ENCODE measurements at places on chromosomes 5 and 9.

DNA sequence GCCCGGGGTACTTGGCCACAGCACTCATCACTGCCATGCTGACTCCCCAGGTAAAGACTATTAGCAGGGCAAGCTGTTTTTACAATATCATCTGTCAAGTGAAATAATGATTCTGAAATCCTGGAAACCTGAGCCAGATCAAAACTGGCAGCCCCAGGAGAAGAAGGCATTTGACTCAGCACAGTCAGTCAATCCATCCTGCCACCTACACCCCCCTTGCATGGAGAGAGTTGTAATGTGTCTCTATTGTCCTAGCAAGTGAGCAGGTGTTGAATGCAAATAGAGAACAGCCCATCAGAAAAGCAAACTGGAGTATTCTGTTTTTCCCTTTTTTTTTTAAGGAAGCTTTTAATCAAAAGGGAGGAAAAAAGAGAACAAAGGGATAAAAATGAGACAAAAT is 291.2 kb downstream of the BRINP1 start:
- DNase-seq: no peak

GRCh38 chr5:168793841-168794837 is 215.0 kb upstream of the PANK3 start:
- peak; percentile 23 for DNase-seq

DNA sequence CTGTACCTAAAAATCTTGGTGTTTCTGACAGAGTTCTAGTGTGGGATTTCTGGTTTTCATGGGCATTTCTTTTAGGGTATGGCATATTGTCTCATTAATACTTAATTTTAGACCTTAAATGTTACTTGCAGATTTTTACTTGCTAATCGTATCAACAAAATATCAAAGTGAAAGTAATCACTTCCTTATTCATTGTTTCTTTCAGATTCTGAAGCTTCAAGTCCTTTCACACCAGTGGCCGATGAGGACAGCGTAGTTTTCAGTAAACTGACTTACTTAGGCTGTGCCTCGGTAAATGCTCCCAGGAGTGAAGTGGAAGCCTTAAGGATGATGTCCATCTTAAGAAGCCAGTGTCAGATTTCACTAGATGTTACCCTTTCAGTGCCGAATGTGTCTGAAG is 45.2 kb downstream of the RABGAP1 start:
- DNase-seq: no peak

DNA sequence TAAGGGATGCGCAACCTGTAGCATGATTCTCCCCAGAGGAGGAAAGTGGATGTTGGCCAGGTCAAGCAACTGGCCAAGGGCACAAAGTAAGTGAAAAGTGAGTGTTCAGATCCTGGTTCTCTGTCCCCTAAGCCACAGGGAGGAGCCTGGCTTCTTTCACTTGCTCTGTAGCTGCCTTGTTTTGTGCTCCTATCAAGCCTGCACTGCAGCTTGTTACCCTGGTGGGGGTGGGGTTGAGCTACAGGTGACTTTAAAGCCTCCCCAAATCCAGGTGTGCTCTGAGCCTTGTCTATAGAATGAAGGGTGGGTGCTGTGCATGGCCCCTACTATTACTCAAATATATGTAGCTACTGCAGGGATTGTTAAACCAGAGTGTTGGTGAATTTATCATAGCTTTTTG is 32.9 kb downstream of the RALGPS1 start:
- no peak for DNase-seq

DNA sequence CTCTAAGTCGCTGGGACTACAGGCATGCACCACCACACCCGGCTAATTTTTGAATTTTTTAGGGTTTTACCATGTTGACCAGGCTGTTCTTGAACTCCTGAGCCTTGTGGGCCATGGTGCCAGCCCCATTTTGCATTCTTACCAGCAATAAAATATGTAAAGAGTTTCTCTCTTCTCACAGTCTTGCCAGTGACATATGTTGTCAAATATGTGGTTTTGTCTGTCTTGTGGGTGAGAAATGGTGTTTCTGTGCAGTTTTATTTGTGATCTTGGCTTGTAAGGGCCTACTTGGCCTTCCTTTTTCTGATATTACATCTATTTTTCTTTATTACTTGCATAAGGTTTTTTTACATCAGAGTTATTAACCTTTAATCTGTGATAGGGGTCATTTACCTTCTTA is 47.1 kb downstream of the SPIN1 start:
- DNase-seq: no peak

- no peak for DNase-seq
Observed at GRCh38 chr5:173500213-173500560, 116.3 kb downstream of the BOD1 start.

GRCh38 chr5:1319436-1320256 is 24.8 kb upstream of the TERT start:
- no peak for DNase-seq

DNA sequence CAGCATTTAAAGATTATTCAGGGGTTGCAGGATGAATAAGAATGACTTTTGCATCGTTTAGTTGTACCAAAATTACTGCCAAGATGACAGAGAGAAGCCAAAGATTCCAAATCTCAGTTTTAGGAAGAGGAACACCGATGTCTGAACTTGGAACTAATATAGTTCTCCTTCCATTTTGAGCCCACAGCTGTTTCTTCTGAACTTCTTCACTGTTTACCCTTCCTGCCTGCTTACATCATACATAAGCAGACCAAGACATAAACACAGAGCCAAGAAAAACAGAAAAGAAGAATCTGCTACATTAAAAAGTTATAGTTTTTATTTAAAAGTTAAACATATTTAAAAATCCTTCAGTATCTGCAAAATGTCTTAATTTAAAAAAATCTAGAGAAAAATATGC is 146.9 kb upstream of the RAPGEF1 start:
- no peak for DNase-seq

DNA sequence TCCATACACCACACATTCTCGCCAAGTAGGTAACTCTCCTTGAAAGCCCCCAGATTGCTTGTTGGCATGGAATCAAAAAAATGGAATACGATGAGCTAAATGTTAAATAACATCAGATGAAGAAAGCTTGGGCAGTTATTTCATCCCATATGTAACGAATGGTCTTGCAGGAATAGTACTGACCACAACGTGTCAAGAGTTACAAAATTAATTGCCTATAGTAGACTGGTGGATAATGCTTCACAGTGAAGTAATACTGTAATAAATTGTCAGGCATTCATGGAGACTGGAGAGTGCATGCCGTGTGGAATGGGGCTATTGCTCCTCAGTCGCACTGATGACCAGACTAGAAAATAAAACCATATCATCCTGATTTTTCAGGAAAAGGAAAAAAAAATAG is 1628.7 kb downstream of the MAT2B start:
- DNase-seq: no peak

GRCh38 chr5:161230221-161230620 is 316.3 kb downstream of the GABRB2 start:
- DNase-seq: no peak

DNA sequence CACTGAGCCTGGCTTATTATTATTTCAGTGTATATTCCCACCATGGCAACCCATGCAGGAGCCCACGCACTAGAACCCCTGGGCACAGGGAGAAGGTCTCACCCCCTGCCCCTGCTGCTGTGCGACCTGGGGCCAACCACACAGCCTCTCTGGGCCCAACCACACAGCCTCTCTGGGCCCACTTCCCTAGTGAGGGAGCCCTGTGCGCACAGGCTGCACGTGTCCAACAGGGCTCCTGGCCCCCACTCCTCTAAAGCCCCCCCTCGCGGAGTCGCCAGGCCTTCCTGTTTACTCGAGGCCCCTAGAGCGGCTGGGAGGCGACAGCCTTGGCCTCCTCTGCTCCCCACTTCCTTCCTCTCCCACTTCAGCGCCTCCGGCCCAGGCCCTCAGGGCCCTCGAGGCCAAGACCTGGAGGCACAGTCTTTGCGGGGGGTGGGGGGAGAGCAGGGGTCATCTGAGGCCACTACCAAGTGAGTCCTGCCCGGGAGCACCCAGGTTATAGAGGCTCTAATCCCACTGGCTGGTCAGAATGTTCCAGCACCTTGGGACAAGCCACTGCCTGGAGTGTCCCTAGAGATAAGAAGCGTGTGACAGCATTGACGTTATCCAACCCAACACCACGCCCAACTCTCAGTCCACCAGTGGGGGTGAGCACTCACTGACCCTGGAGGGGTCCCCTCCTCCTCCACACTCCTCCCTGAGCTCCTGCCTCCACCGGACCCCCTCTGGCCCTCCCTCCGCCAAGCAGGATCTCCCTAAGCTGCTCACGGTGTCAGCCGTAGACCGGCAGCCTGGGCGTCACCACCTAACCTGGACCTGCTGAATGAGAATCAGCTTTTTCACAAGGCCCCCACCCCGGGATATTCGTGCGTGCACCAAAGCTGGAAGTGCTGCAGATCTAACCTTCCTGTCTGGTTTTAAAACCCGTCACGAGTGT is 7.9 kb upstream of the ENG start:
- no peak for DNase-seq

- DNase-seq: peak; percentile 75
Observed at GRCh38 chr9:127159325-127159801, 36.9 kb upstream of the ANGPTL2 start.

GRCh38 chr5:74017112-74017511 is 391.1 kb downstream of the ARHGEF28 start:
- peak; percentile 20 for DNase-seq

DNA sequence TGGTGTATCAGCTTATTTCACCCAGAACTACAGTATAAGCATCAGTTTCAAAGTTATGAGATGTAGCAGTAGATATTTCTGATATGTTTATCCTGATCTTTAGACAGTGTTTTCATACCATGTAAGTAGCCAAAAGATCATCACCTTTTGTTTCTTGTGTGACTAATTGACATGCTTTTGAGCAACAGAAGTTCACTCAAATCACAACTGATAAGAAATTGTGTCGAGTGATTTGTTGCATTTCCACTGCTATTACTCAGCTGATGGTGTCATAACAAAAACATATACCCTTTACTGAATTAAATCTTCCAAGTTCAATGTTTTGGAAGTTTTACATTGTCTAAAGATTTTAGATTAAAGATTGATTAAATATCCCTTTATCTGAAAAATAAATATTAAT is 324.5 kb downstream of the TUSC1 start:
- DNase-seq: peak; percentile 0

DNA sequence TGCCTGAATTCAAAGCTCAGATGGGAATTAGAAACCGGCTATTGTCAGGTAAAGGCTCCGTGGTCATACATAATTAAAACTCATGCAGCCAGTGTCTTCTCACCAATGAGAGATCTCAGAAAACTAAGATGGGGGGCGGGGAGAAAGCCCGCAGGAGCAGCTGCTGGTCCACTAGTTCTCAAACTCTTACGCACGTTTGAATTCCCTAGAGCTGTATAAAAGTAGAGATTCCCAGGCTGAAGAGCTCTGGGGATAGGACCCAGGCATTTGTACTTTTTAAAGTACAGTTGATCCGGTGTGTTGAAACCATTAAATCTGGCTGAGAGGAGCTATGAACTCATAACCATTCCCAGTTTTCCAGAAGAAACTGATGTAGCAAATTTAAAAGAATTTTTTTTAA is 68.5 kb downstream of the FRMD3 start:
- no peak for DNase-seq

GRCh38 chr5:146101646-146102045 is 3.7 kb downstream of the PLAC8L1 start:
- DNase-seq: no peak

DNA sequence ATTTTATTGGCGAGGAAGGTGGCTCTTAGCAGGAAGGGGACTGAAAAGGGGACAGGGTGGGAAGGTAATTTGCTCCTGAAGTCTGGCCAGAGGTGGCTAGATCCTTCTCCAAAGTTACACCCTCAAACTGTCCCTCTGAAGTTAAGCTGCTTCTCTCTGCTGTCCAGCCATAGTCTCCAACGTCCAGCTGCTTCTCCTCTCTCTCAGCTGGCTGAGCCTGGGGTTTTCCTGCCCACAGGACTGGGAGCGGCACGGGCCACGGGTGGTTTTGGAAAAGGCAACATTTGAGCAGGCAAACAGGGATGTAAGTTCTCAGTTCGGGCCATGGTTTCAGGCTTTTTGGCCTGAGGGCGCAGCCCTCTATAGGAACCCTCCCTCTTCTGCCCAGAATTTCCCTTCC is 128.3 kb downstream of the YIPF5 start:
- DNase-seq: no peak

DNA sequence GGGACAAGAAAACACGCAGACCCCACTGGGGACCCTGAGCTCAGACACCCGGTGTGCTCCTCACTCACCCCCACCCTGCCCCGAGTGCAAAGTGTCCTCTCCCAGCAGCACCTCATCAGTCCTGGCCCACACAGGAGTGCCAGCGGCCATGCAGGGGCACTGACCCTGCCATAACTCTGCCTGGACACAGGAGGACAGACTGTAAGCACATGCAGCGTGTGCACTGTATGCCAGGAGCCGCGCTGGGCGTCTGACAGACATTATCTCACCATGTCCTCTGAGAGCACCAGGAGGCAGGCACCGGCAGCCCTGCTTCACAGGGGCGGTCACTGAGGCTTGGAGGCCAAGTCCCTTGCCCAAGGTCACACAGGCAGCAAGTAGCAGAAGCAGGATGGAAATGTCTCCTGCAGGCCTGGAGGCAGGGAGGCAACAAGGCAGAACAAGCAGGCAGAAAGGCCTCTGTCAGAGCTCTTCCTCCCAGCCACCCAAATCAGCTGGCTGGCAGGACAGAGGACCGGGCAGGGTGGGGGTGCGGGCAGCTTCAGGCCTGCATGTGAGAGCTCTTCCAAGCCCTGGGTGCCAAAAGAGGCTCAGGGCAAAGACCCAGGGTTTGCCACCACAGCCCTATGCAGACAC is 8.4 kb downstream of the EEIG1 start:
- no peak for DNase-seq

- DNase-seq: no peak
Observed at GRCh38 chr9:134730011-134730760, 88.6 kb downstream of the COL5A1 start.

Measured in brain microvascular endothelial cell (primary cell).